ENCODE measurements at places on chromosomes 6 and 20.
A peak's percentile ranks its signal among the peaks of the same experiment; 100 is the strongest.

- DNase-seq = no peak
Observed at GRCh38 chr6:97705568-97705967, 422.6 kb upstream of the MMS22L start.

DNA sequence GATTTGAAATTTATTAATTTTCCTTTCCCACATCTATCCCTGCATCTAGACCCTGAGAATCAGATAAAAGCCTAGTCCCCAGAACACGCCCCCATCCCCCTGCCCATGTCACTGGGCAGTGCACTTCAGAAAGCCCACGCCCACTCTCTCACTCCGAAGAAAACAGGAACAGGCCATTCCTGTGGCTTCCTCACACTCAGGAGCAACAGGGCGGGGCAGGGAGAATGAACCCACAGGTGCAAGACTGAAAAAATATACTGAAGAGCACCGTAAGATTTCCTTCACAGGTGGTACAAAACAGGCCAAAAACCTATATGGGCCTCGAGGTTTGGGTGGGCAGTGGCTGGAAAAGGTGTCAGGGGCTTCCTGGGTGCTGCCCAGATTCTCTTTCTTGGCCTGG, 3.4 kb downstream of the OXT start:
- no peak for DNase-seq

DNA sequence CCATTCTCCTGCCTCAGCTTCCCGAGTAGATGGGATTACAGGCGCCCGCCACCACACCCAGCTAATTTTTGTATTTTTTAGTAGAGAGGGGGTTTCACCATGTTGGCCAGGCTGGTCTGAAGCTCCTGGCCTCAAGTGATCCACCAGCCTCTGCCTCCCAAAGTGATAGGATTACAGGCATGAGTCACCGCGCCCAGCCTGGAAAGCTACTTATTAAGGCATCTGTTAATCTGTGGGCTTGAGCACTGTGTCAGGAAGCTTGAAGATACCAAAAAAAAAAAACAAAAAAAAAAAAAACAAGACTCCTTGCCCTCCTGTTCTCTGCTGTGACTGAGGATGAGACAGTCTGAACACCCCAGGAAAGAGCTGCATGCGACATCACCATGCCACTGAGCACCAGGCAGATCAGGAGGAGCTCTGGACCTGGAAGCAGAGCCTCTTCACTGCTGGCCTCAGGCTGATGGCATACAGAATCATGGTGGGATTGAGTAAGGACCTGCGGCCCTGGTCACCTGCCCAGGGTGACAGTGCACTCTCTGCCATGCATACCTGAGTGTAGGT, 166.5 kb upstream of the SNX9 start:
- DNase-seq = no peak

DNA sequence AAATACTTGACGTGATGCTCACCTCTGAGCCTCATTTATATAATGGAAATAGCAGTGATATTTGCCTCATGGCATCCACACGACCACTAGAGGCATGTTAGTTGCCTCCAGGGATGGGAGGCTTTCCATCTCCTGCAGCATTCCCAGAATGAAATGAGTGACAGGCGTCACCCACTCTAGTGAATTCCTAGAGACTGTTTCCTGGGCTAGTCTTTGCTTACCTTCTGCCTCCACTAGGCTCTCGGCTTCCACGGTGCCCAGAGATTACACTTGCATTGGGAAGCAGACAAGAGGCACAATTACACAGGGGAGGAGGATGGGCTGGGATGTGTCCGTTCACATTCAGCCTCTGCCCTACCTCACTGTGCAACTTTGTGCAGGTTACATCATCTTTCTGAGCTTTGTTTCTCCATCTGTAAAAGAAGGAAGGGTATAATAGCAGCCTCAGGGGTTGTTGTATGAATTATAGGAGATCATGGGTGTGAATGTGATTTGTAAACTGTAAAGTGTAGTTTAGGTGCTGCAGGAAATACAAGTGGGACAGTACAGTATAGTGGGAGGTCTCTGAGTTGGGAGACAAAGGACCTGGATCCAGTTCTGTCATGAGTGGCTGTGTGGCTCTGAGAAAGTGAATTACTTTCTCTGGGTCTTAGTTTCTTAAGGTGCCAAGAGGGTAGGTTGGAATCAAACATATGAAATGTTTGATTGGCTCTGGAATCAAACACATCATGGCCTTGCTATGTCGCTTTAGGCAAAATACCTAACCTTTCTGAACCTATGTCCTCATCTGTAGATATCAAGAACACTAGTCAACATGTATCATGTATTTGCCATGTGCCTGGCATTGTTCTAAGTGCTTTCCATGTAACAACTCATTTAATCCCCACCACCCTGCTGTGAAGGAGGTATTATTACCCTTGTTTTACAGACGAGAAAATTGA, 3.6 kb upstream of the VSTM2L start:
- DNase-seq = no peak

DNA sequence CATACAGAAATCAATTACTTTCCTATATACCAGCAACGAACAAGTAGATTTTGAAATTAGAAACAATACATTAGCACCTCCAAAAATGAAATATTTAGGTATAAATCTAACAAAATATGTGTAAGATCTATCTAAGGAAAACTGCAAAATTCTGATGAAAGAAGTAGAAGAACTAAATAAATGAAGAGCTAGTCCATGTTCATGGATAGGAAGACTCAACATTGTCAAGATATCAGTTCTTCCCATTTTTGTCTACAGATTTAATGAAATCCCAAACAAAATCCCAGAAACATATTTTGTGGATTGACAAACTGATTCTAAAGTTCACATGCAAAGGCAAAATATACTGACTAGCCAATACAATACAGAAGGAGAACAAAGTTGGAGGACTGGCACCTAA, 33.7 kb downstream of the PREP start:
- no peak for DNase-seq

- DNase-seq = no peak
Observed at GRCh38 chr6:100261486-100261885, 203.2 kb downstream of the SIM1 start.

GRCh38 chr20:19771031-19771430, 13.0 kb downstream of the RIN2 start:
- no peak for DNase-seq

GRCh38 chr6:11459079-11459610, 78.4 kb upstream of the TMEM170B start:
- no peak for DNase-seq

DNA sequence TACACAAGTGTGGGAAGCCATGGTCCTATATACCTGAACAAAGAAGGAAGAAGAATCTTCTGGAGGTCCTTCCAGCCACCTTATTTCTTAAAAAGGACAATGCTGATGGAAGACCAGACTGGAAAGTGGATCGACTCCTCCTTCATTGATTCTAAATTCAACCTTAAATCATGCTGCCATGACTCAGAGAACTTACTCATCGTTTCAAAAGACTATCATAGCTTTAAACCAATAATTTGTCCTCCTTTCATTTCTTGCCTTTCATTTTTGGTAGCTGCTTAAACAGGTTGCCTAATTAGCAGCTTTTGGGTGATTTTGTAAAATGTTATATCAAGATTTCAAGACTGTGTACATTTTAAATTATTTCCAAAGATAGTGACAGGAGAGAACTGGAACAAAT, 60.8 kb downstream of the RTN4IP1 start:
- no peak for DNase-seq

GRCh38 chr20:3041854-3042409, 1.5 kb upstream of the GNRH2 start:
- DNase-seq = no peak

DNA sequence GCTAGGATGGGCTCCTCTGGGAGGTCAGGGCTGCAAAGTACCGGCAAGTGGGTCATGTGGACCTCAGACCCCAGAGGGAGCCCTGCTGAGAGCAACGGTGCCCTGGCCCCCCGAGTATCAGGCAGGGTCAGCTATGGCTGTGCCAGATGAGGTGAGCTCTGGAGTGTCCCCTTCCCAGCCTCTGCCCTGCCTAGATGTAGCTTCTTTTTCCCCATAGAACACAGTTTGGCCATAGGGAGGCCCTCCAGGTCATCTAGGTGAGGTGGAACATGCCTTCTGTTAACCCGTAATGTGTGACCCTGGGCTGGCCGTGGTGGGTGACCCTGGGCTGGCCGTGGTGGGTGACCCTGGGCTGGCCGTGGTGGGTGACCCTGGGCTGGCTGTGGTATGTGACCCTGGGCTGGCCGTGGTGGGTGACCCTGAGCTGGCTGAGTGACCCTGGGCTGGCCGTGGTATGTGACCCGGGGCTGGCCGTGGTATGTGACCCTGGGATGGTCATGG, 21.2 kb upstream of the PCMTD2 start:
- no peak for DNase-seq

- DNase-seq = no peak
Observed at GRCh38 chr6:14350210-14350609, 232.6 kb downstream of the CD83 start.

DNA sequence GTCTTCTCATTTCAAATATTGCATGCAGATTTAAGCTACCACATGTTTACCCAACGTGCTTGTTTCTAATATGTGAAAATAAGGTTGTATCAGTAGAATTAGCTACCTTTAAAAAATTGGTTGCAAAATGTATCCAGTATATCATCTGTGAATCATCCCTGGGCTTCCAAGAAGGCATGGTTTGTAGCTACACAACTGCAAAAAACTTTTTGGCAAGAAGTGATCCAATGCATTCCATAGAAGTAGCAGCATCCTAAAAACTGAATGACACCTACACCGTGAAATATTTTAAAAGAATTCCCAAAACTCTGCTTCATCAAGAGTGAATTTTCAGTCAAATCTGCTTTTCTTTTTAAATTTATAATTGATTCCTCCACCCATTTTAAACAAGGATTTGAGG, 89.1 kb downstream of the AIG1 start:
- DNase-seq = no peak

- no peak for DNase-seq
Observed at GRCh38 chr20:1844325-1845162, 50.7 kb upstream of the SIRPA start.

DNA sequence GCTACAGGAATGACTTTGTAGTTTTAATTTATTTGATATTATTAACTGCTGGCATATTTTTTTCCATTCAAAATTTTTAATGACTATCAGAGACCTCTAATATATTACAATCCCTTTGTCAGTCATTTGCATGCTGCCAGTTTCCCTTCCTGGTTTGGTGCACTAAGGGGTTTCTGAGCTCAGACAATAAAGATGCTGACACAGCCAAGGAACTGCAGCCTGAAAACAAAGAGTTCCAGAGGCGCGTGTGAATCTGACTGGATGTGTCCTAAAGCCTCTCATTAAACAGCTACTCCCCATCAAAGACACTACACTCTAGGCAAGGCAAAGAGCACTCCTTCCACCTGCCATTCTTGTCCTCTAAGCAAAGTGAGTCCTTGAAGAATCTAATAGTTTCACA, 116.8 kb upstream of the DST start:
- no peak for DNase-seq

GRCh38 chr20:4813863-4814695, 92.4 kb downstream of the PRND start:
- DNase-seq = peak; percentile 46

DNA sequence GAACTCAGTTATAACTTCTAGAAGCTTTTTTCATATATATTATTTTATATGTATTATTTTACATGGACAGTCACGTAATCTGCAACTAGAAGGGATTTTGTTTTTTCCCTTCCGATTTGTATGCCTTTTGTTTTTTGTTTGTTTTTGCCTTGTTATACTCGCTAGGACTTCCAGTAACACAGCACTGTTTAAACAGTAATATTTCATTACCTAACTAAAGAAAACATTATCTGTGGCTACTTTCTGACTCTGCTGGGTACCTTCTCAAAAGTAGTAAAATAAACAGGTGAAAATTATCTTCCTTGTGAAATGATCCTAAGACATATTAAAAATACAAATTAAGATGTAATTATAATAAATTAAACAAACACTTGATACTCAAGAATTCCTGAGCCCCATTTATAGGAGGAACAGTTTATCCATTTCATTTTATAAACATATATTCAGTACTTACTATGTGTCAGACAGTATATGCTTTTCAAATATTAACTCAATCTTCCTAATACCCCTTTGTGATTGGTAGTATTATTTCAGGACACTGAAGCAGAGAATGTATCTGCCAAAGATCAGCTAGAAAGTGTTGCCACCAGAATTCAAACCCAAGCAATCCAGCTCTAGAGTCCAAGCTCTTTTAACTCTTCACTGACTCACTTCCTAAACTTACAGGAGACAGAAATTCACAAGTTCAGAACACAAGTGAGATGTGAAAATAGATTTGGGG, 65.3 kb downstream of the MAP3K5 start:
- no peak for DNase-seq

DNA sequence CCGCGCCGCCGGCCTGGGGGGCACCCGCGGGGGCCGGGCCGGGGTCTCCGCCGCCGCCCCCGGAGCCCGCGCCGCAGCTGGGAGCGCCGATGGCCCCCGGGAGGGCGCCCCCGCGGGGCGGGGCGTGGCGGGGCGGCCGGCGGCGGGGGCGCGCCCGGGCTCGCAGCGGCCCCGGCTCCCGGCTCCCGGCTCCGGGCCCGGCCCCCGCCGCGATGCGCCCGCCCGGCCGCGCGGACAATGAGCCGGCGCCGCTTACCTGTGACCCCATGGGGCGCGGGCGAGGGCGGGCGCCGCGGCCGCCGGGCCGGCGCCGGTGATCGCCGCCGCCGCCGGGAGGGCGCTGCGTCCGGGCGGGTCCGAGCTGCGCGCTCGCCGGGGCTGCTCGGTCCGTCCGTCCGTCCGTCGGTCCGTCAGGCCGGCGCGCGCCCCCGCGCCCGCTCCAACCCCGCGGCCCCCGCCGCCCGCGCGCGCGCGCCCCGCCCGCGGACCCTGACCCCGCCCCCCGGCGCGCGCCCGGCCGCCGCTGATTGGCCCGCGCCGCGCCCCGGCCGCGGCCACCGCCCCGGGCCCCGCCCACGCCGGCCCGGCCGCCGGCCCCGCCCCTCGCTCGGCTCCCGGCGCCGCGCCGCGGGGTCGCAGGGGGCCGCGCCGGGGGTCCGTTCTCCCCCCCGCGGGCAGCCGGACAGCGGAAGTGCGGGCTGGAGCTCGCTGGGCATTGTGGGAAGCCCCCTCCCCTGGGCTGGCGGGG, at the start of gene ZBTB46:
Gene ZBTB46 (minus strand): TSS at position 424 of the 748 bp plus-strand sequence. CDS start 40,507 bp downstream, outside the sequence.
- no peak for DNase-seq

GRCh38 chr20:10423735-10424134, 10.3 kb downstream of the MKKS start:
- no peak for DNase-seq

- DNase-seq = no peak
Observed at GRCh38 chr6:157571269-157571668, 190.3 kb downstream of the ZDHHC14 start.

DNA sequence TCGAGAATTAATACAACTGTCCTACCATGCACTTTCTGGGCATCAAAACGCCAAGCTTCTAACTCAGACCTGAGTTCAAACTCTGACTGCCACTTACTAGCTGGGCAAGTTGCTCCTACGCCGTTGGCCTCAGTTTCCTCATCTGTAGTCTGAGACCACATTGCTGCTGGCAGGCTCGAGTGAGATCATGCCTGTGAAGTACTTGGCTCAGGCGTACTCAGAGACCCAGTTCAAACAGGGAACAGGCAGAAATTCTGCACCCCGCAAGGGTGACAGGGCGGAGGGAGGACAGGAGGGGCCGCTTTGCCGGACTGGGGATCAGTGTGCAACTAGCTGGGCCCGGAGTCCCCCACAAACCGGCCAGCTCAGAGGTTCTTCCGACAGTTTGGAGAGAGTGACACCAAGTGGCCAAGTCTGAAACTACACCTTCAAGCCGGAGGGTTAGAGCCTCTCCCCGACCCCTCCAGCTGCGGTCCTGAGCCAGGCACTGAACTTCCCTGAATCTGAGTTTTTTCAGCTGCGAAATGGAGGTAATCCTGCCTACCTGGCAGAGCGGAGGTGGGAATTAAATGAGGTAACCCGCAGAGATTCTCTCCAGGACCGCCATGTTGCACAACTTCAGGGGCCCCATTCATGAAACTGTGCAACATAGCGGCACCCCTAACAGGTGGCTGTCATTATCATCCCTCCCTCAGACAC, 46.0 kb upstream of the PTPN1 start:
- no peak for DNase-seq
